ENCODE measurements at places on chromosomes 13 and 19.

GRCh38 chr13:62960723-62961122 is 1545.1 kb upstream of the PCDH20 start:
- DNase-seq: no peak

- no peak for DNase-seq
These were observed 199.3 kb upstream of the UBL3 start for GRCh38 chr13:30049692-30050091.

GRCh38 chr19:34555447-34555846 is 73.9 kb downstream of the WTIP start:
- no peak for DNase-seq

- no peak for DNase-seq
These were observed 245.7 kb downstream of the DNAJC15 start for GRCh38 chr13:43269037-43269481.

DNA sequence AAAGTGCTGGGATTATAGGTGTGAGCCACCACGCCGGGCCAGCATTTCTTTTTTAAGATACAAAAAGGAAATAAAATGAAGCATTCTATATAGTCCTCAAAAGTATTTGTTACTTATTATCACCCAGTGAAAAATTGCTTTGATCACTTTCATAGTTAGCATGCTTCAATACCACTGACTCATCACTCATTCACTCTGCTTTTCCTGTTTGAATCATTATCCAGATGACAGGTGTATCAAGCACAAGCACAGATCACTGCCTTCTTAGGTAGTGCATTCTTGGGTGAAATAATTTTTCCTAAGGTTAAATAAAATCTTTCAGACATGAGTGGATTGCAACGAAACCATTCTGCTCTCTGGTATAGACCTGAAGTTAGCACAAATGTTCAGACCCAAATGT is 35.8 kb upstream of the SPART start:
- no peak for DNase-seq

All from KG1 (cell line).